ENCODE measurements at places on chromosomes 7 and 10.

- DNase-seq: no peak
Measured at GRCh38 chr10:70048030-70048723, 4.5 kb upstream of the MACROH2A2 start.

DNA sequence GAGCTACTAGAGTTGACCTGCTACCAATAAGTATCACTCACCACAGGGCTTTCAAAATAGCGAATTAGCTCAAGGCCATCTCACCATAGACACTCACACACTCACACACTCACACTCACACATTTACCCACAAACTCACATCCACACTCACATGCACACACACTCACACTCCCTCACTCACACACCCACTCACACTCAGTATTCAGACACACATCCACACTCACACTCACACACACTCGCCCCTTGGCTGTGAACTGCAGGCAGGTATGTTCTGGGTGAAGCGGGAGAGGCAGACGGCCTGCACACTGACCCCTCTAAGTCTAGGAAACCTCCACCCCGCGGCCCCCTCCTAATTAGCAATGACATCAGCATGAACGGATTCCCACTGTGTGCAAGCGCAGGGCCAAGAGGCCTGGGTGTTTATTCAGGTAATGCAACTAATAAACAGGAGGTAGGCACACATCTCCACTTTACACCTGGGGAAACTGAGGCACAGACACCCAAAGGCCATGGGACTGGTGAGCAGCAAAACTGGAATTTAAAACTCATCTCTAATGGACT lies 94.6 kb downstream of the ADARB2 start:
- no peak for DNase-seq

GRCh38 chr7:115230882-115231571 lies 309.1 kb downstream of the MDFIC start:
- DNase-seq: no peak

DNA sequence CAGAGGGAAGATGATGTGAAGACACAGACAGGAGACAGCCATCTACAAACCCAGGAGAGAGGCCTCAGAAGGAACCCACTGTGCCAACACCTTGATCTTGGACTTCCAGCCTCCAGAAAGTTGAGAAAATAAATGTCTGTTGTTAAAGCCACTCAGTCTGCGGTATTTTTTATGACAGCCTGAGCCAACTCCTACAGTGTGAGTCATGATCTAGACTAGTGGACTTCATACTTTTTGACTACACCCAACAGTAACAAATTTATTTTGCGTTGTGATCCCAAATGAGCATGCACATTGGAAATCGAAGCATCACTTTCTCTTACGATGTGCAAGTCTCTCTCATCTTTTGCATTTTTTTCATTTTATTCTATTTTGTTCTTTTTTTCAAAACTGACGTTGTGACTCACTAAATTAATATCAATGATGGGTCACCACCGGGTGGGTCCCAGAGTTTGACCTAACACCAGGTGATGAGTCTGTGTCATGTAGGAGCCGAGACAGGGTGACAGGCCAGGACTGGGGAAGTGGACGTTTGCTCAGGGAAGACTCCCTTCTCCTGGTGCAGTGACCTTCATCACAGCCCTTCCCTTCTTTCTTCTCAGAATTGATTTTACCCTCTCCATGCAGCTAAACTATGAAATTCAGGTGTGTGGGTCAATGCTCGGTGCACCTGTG lies 28.9 kb downstream of the PHYH start:
- DNase-seq: no peak

DNA sequence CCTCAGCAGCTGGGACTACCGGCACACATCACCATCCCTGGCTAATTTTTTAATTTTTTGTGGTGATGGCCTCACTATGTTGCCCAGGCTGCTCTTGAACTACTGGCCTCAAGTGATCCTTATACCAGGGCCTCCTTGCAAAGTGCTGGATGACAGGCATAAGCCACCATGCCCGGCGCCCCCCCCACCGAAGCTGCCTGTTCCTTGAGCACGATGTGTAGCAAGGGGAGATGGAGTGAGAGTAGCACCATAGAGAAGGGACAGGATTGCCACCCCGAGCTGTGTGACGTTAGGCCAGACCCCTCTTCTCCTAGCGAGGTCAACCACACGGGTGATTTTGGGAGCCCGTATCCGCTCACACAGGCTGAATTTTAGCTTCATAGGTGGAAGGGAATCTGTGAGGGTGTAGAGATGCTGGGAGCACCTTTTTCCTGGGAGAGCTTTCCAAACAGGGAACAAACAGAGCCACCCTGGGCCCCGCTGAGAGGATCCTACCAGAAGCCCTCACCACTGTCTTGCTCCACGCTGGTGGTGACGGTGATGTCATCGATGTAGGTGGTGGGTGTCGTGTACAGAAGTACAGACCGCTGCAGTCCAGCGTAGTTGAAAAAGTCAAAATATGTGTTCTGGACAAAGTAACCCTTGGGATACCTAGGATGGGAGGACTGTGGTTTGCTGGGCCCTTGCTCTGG lies 3.0 kb downstream of the GUSB start:
- no peak for DNase-seq

DNA sequence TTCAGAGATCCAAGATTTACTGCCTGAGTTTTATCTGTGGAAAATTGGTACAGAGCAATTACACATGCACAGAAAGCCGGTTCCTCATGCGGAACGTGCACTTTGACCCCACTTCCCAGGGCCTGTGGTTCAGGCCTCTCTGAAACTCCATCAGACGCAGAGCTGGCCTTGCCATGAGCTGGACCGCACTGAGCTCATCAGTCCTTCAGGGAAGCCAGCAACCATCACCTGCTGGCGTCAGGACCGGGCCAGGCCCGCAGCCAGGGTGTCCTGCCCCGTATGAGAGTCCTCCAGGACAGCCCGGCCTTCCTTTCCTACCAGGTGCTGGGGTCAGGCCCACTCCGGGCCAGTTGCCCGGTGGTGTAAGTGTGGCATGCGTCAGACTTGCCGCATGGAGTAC lies 446.5 kb upstream of the FOXK1 start:
- peak; percentile 14 for DNase-seq
